ENCODE measurements at places on chromosomes 7 and 10.

- peak; percentile 17 for DNase-seq
These were observed 68.2 kb upstream of the LRGUK start for GRCh38 chr7:134058980-134059379.

- no peak for DNase-seq
These were observed 10.3 kb downstream of the SUN1 start for GRCh38 chr7:842431-843031.

DNA sequence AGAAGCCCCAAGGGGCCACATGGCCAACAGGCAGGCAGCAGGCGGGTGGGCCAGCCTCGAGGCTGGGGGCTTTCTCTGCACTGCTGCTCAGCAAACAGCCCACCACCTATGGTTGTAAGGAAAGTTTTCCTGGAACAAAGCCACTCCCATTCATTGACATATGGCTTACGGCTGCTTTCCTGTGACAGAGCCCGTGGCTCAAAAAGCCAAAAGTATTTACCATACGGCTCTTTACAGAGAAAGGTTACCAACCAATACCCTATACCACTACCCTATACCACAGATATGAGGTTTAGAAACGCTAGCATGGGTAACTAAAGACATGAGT lies 152.7 kb downstream of the MAD1L1 start:
- no peak for DNase-seq

- DNase-seq, result peak; percentile 33
These were observed 5.0 kb upstream of the TASOR2 start for GRCh38 chr10:5679606-5680005.

DNA sequence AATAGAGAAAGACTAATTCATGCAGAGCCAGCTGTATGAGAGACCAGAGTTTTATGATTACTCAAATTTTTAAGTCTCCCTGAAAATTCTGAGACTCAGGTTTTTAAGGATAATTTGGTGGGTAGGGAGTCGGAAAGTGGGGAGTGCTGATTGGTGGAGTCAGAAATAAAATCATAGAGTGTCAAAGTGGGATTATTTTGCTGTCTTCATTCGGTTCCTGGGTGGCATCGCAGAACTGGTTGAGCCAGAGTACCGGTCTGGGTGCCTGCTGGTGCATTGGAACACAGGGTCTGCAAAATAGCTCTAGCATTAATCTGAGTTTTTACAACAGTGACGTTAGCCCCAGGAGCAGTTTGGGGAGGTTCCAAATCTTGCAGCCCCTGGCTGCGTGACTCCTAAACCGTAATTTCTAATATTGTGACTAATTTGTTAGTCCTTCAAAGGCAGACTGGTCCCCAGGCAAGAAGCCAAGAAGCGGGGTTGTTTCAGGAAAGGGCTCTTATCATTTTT lies 32.4 kb downstream of the GPRIN2 start:
- DNase-seq, result peak; percentile 92

- no peak for DNase-seq
These were observed 164.6 kb upstream of the TNS3 start for GRCh38 chr7:47746468-47746867.

DNA sequence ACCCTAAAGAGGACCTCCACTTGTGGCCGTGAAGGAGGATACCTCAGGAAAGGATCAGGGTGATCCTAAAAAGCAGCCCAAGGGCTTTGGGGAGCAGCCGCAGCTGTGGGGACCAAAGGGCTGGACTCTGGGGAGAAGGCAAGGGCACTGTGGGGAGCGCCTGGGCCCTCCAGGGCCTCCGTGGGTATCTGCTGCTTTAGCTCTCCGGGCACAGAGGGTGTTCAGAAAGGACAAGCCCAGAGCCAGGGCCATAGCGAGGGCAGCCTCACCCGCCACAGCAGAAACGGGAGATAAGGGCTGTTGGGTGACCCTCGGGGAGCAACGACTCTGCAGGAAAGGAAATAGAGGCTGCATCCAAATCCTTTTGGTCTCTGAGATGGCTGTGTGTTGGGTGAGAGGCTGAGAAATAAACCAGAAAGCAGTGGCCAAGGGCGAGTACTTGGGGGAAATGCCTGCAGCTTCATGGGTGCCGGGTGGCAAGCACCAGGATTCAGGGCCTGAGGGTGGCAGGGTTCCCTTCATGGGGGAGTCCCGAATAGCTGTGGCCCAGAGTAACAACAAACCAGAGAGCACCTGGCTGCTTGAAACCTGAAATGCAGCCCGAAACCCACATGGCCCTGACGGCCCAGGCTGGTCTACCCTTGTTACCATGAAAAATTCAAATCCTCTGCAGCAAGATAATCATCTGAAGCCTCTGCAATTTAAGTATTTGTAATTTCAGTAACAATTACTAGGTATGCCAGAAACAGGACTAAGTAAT lies 95.2 kb downstream of the VIPR2 start:
- no peak for DNase-seq

DNA sequence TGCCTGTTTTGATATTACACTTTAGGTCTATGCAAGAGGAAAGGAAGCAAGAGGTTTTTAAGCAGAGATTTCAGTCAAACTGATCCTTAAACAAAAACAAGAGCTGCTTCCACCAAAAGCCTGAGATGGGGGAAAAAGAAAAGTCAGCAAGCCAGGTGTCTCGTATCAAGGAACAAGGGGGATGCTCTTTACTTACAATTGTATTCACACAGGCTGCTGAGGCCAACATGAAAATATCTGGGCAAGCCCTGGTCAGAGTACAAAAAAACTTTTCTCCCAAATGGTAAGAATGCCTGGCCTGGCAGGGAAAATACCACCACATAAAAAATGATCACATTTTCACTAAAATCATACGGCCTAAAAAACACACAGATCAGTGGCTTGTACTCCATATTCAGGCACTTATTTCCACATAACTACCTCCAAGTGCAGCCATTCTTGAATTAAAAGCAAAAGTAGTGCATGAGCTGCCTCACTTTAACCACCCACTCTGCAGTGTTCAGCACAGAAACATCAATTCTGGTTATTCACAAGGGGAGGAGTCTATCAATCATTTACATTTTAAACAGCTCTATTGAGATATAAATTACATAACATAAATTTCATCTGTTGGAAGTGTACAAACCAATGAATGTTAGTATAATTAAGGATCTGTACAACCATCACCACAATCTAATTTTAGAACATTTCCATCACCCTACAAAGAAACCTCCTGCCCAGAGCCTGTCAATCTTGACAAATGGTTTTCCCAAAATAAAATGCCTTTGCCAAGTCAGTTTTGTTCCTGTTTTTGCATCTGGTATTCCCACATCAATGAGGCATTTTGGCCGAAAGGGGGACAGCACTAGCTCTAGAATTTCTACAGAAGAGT lies 70.2 kb downstream of the GRB10 start:
- no peak for DNase-seq

- peak; percentile 45 for DNase-seq
These were observed 11.6 kb downstream of the KLRG2 start for GRCh38 chr7:139471740-139472353.

DNA sequence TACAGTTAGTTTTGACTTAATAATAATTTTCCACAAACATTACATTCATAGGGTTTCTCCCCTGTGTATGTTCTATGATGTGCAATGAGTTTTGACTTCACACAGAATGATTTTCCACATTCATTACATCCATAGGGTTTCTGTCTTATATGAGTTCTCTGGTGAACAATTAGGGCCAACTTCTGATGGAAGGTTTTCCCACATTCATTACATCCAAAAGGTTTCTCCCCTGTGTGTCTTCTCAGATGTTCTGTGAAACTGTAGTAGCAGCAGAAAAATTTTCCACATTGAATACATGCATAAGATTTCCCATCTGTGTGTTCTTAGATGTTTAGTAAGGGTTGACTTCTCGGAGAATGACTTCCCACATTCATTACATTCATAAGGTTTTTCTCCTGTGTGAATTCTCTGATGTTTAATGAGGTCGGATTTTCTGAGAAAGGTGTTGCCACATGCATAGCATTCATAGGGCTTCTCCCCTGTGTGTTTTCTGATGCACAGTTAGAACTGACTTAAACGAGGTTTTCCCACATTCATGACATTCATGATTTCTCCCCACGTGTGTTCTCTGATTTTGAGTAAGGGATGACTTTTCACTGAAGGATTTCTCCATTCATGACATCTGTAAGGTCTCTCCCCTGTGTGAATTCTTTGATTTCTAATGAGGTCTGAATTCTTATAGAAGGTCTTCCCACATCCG lies 118.5 kb downstream of the ZNF33B start:
- DNase-seq, result peak; percentile 14

GRCh38 chr7:70681469-70682350 lies 450.2 kb upstream of the GALNT17 start:
- no peak for DNase-seq

DNA sequence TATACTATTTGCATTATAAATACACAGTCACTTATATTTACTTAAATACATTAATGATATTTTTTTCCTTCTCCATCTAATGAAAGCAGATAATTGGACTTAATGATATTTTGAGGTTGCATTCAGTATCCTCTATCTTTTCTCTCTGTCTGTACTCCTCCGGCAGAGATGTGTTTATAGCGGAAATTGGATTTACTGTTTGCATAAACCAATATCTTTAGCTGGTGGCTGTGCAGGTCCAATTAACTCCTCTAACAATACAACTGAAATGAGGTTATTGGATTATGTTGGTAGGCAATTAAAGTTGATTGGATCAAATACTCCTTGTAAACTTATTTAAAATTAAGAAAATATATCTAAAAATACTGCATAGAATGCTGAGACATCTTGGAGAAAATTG lies 1044.2 kb upstream of the SORCS1 start:
- no peak for DNase-seq

DNA sequence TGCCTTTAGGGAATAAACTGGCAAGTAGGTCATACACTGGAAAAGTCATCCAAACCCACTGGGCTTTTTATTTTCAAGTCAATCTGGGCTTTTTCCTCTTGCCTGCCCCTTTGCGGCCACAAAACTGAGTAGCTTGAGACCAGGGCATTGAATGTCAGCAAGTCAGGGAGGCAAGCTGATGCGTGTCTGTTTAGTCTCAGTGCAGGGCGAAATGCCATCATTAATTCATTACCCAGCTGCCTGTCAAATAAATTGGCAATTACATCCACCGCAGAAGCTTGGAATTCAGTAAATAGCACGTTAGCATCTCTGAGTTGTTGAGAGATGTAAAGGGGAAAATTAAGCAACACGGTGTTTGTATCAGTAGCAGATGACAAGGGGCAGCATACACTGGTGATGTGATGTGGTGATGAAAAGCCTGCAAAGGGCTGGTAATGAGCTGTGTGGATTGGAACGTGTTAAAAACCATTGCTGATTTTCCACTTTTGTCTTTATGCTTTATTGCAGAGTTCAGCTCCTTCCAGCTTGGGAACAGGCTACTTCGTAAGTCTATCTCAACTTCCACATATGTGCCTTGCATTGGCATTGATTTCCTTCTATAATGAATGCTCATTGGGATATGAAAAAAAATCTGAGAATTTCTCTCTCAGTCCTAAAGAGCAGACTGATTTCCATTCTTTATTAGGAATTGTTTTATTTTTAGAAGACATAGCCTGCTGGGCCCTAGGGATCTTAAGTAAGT lies 535.9 kb downstream of the AUTS2 start:
- no peak for DNase-seq

DNA sequence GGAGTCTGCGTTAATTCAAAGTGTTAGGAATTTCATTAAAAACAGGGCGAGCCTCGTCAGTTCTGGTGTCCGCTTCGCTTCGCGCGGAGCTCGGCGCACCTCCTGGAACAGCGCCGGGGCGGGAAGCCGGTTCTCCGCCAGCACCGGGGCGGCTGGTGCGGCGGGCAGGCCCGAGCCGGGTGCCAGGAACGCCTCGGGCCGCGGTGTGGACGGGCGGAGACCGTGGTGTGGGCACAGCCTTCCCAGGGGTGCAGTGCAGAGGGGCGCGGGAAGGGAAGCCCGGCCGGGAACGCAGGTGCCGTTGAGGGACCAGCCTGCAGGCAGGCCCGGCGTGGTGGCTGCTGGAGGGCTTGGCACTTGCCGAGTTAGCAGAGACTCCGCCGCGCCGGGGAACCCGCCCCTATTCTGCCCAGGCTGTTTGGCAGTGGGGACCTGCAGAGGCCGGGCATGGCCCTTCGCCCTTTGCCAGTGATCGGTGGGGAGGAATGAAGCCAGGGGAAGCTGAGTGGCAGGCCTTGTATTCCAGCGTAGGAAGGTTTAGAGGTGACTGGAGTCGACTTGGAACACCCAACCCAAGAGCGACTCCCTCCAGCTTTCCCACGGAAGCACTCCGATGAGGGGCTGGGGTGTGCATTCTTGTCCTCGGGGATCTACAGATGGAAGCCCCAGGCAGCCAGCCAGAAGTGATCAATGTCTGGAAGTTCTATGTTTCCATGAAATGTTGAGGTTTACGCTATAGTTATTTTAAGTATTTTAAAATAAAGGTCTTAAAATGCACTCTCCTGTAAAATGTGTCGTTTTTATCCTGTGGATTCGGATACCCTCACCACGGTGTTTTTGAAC lies 945 bp upstream of the RHEB start:
- no peak for DNase-seq

DNA sequence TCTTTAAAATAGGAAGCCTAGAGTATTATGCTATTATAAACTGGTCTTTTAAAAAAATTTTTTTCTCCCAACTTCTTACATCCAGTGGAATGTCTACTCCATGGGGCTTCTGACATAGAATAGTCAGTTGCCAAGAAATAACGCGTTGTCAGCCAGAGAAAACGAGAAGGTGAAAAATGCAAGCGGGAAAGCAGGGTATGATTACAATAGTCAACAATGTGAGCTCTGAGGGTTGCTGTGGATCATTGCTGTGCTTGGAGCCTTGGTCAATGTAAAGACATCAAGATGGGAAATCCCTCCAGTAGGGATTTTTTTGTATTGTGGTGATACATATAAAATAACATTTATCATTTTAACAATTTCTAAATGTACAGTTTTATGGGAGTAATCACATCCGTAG lies 27.6 kb upstream of the PLPP4 start:
- DNase-seq, result no peak

- no peak for DNase-seq
These were observed 108.1 kb upstream of the PCDH15 start for GRCh38 chr10:54909165-54909564.

- DNase-seq, result no peak
These were observed 165.7 kb downstream of the SORCS3 start for GRCh38 chr10:104806801-104807200.

DNA sequence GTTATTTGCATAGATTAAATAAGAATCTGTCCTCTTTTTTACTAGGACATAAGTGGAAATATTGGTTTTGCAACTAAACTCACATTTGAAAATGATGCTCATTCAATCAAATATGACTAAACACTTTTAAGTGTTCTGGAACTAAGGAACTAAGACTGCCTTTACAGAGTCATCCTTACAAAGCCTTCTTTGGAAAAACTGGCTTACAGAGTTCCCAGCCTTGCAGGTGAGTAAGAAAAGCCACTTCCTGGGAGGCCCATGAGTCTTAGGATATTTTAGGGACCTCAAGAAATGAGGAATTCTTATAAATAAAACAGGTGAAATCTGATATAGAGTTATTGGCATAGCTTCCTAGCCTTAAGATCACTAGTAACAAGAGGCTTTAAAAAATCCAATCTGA lies 135.5 kb downstream of the ALOX5 start:
- DNase-seq, result no peak

DNA sequence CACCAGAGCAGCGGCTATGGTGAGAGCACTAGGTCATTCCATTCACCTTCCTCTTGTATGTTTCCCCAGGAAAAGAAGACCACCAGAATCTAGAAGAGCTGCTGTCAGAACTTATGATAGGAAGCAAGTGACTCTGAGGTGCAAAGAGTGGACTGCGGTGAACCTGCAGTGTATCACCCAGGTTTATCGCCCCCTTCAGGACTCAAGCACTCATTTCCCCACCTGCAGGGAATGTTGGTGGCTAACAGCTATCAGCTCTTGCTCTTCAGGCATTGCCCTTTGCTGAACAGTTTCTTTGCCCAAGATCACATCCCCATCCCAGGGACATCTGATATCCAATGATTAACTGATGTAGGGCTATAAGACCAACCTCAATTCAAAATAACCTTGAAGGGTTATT lies 66.3 kb upstream of the IL6 start:
- DNase-seq, result no peak

GRCh38 chr7:36838616-36839225 lies 114.4 kb upstream of the AOAH start:
- no peak for DNase-seq
